Stimulated activated CD4-positive, alpha-beta T cell treated with anti-CD3 and anti-CD28 coated beads, Interleukin-12 subunit alpha, Interleukin-12 subunit beta, amount 100 ng/mL, for 4 hours (primary cell): ENCODE measurements at places on chromosomes 16 and 17.

GRCh38 chr16:35208001-35208935, 1748.9 kb downstream of the TP53TG3F start:
- DNase-seq, result no peak

GRCh38 chr16:29745121-29745852, 503 bp downstream of the C16orf54 start:
- DNase-seq, result peak; percentile 45

DNA sequence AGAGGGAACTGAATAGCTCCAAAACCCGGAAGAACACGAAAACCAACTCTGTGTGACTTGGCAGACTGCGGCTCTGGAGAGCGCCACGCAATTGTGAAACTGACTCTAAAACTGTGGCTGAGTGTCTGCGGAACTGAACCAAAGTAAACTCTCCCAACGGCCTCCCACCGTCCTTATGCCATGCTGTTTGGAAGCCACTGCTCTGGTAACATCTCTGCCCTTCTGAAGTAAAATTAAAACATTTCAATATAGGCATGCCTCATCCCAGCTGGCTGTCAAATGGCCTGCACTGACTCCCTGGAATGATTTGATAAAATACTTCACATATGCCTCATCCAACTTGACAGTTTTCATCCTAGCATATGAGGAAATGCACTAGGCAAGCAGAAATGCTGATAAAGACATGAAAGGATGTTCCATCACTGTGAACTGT, 70.2 kb downstream of the PARN start:
- no peak for DNase-seq

DNA sequence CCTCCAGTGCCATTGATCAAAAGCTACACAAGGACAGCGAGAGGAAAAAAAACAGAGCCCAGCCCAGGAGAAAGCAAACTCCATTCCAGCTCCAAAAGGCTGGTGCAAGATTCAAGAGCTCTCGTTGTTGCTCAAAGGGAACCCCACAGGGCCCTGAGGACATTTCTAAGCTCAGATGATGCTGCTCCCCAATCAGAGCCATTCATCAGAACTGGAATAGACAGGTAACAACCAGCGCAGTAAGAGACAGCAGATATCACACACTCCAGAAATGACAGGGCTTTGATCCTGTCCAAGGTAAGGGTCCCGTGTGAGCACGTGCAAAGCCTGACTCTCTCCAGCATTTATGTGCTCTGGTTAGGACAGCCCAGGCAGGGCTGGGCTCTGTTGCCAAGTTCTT, 20.1 kb downstream of the PMP22 start:
- no peak for DNase-seq

- DNase-seq, result peak; percentile 65
Observed at GRCh38 chr16:81006211-81006812, 373 bp downstream of the CMC2 start.

GRCh38 chr17:74214484-74215341, 1.3 kb downstream of the TTYH2 start:
- DNase-seq, result no peak

DNA sequence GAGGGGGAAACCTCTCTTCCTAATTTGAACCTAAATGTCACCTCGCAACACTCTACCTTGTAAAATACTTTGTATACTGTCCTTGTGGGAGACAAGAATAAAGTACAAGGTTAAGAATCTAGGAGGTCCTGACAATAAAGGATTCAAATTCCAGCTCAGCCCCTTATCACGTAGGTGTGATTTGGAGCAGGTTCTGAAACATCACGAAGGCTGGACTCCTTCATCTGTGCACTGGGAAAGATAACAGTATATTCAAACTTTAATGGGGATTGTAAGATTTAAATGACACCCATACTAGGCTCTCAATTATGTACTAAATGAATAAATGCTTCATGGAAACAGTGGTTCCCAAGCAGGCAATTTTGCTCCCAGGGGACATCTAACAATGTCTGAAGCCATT, 2.1 kb downstream of the TXNDC11 start:
- DNase-seq, result no peak

GRCh38 chr17:10053782-10054540, 144.4 kb downstream of the GAS7 start:
- no peak for DNase-seq

DNA sequence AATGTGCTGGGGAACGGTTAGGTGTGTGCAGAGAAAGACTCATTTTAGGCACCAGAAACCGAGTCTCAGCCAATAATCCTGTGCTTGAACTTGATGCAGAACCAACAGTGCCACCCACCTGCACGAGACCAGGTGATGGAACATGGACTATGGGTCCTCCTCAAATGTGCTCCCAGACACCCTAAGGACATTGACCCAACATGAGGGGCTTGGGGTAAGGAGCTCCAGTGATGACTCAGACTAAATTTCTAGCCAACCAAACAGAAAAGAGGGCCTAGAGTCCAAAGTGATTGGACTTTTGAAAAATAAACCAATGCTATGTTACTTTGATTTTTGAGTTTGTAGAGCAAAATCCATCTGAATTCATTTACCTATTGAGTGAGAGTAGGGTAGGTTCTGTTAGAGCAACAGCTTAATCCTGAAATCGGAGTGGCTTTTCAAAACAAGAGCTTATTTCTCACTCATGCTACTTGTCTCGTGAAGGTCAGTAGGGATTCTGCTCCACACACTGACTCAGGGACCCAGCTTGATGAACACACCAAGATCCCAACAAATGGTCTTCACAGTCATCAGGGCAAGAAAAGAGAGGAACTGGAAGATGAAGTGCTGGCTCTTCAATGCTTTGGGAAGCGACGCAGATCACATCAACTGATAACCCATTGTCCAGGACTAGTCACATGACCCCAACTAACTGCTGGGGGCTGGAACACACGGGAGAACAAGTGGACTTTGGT, 21.8 kb downstream of the FAM20A start:
- no peak for DNase-seq

DNA sequence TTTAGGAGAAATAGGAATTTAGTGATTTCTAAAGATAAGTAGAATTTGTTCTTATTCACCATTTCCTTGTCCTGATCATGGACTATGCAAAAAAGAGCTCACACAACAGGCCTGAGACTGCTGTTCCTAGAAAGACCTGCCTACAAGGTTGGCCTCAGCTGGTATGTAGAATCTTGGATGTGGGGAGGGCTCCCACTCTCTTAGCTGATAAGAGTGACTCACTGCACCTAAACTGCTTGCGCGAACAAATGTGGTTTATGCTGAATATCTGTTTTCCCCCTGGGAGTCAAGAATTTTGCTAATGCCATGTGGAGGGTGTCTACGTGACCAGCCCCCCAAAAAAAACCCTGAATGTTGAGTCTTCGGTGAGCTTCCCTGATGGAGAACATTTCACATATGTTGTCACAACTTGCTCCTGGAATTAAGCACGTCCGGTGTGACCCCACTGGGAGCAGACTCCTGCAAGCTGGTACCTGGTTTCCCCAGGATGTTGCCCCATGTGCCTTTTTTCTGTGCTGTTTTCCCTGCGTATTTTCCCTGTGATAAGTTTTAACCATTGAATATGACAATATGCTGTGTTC, 68.8 kb upstream of the HSBP1 start:
- DNase-seq, result no peak

GRCh38 chr16:79064256-79064972, 536.1 kb downstream of the MAF start:
- no peak for DNase-seq

DNA sequence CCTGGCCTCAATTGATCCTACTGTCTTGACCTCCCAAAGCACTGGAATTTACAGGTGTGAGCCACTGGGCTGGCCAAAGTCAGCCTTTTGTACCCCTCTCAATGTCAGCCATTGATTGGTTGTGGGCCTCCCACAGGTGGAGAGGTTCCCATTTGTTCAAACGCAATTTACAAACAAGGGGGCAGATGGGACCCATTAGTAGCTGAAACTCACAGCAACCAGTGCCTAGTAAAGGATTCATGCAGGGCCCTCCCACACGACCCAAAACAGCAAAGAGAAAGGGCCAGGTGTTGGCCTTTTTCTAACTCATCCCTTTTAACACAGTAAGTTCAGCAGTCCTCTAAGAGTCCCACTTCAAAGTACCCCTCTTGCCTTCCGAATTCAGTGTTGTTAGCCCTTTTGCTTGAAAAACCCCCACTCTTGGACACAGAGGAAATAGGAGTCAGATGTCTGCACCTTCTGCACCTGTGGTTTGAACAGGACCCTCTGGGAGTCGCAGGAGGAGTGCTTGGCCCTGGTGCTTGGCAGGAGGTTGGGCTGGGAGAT, 89.2 kb downstream of the PITPNC1 start:
- DNase-seq, result no peak

DNA sequence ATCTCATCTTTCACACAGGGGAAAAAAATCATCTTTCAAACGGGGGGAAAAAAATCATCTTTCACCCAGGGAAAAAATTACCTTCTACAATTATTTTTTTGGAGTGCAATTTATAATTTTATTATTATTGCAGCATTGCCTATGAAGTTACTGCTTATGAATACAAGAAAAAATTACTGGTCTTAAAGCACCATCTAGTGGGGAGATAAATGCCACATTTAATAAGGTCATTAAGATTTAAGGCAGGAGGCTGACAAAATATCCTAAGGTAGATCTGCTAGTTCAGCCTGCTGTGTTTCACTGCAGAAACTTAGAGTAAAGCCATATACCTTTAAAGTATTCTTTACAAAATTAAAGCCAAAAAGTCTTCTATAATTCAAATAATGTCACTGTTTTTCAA, 13.7 kb downstream of the SHCBP1 start:
- no peak for DNase-seq

GRCh38 chr17:45298546-45299285, 18.1 kb downstream of the MAP3K14 start:
- DNase-seq, result no peak

DNA sequence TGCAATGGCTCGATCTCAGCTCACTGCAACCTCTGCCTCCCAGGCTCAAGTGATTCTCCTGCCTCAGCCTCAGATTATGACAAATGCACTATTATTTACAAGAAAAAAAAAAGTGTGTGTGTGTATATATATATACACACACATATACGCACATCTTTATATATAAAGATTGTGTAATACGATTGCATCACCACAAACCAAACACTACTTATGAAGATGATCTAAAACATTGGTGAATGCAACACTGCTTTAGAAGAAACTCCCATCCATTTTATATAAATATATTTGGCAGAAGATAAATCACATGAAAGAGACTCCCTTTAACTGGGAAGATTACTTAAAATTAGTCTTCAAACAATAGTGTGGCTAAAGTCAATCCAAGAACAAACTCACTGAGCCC, 96.7 kb downstream of the SYCE1L start:
- DNase-seq, result no peak

DNA sequence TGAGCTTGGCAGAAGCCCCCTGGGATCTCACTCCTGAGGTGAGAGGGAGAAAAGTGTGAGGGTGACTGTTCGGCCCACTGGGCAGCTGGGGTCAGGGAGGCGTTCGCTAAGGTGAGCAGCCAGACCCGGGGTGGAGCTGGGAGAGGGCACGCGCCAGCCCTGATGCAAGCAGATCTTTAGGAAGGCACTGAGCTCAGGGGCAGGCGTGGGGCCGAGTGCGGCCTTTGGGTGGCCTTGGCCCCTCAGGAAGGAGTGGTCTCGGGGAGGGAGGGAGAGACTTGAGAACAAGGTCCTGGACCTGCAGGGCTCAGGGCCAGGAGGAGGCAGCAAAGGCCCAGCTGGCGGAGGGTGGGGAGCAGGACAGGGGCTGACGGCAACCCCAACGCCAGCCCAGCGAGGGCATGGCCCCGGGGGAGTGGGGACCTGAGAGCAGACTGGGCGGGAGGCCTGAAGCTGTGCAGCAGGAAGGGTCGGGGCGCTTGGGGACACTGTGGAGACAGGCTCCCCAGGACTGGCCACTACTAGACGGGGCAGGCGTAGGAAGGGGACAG, 14.5 kb upstream of the WDR45B start:
- DNase-seq, result no peak

GRCh38 chr17:45573924-45574770, 83.6 kb upstream of the PLEKHM1 start:
- no peak for DNase-seq

DNA sequence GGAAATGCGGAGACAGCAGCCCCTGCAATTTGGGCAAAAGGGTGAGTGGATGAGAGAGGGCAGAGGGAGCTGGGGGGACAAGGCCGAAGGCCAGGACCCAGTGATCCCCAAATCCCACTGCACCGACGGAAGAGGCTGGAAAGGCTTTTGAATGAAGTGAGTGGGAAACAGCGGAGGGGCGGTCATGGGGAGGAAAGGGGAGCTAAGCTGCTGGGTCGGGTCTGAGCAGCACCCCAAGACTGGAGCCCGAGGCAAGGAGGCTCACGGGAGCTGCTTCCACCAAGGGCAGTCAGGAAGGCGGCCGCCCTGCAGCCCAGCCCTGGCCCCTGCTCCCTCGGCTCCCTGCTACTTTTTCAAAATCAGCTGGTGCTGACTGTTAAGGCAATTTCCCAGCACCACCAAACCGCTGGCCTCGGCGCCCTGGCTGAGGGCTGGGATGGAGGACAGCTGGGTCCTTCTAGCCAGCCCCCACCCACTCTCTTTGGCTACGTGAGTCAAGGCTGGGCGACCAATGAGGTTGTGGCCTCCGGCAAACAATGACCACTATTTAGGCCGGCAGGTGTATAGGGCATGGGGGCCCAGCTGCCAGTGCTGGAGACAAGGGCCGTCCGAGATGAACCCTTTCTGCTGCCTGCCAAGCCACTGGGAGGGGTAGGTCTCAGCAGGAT, 507 bp downstream of the SERPINF1 start:
- no peak for DNase-seq

GRCh38 chr16:79607587-79607986, 7.0 kb upstream of the MAF start:
- no peak for DNase-seq

GRCh38 chr17:58365980-58366595, 14.1 kb upstream of the SUPT4H1 start:
- DNase-seq, result no peak

GRCh38 chr17:51687887-51688286, 427.5 kb downstream of the UTP18 start:
- no peak for DNase-seq

GRCh38 chr17:81025065-81025740, 9.7 kb upstream of the BAIAP2 start:
- DNase-seq, result no peak

- no peak for DNase-seq
Observed at GRCh38 chr17:1160591-1161390, 19.0 kb downstream of the ABR start.

GRCh38 chr16:26983426-26983825, 83.3 kb upstream of the C16orf82 start:
- DNase-seq, result no peak

DNA sequence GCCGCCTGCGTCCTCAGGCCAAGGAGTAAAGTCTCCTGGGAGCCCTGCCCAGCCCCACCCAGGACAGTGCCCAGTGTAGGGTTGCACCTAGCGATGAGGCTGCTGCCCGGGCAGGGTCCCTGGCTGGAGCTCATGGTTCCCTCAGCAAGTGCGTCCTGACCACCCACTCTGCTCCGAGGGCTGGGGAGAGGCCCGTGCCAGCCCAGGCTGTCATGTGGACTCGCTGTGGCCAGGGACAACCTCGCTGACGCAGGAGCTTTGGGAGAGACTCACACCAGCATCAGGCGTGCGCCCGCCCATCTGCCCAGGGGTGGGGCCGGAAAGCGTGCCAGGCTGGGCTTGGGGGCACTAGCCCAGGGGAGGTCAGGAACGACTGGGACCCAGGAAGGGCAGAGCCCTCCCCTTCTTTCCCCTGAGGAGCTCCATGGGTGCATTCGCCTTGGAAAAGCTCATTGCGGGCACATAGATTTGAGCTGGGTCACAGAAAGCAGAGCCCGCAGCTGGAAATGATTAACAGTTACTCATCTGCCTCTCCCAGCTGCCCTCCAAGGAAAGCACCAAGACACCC, 19.7 kb downstream of the DPEP1 start:
- DNase-seq, result no peak

GRCh38 chr17:68595496-68595895, 5.7 kb downstream of the FAM20A start:
- no peak for DNase-seq

GRCh38 chr16:3957344-3957980, 76.9 kb upstream of the CREBBP start:
- DNase-seq, result no peak
